Vagina (tissue), 2 donors: ENCODE measurements at places on chromosomes 5 and 9. TPM values are rescaled to one million over a fixed set of nuclear protein-coding genes. Genes with fewer than 3 reads are reported as not detected.
A peak's percentile ranks its signal among the peaks of the same experiment; 100 is the strongest.

DNA sequence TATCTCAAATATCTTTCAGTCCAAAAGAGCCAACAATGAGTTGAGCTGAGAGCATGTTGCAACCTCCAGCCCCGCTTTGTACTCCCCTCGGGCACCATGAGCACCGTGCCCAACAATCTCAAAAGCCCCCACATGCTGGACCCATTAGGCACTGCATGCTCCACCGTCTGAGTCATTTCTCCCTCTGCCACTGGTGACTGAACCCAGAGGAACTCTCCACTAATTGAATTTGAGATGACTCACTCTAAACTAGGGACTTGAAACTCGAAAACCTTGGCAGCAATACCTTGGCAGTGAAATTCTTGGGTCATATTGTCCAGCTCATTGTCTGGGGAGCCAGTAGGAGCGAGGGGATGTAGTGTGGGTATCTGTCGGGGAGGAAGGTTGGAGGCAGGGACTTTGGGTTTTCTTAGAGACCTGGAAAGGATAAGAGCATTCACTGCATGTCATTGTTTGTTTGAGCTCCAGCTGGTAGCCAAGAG, 49.9 kb upstream of the SLIT3 start:
- DNase-seq, result no peak

The ADRA1B gene
- 0.74 TPM for total RNA-seq

DNA sequence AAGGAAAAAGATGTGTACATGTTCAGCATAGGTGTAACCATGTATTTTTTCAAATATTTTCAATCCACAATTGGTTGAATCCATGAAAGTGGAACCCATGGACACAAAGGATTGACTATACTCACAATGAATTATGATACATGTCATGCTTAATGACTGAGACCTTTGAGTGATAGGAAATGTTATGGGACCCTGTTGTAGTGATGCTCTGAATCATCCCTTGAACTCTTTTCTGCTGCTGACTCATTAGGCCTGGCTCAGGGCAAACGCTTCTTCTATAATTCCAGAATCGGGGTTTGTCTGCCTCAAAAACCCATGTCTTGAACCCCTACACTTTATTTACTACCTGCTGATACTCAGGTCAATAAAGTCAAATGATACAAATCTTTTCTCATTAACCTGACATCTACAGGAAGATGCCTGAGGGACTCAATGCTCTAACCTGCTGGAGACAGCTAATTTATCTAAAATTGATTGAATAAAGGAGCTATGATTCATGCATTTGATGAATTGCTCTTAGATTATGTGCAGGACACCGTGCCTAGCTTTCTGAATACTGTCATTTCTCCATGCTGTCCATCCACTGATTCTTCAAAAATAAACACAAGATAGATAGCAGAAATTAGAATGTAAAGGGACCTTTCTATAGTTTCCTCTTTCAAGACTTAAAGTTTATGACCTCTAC, 260.1 kb downstream of the PRELID2 start:
- DNase-seq, result no peak

The PTCH1 gene
- 14.2 TPM for total RNA-seq

The UNC5A gene
- total RNA-seq, result not detected

GRCh38 chr9:81823672-81824554, 104.3 kb upstream of the SPATA31D4 start:
- DNase-seq, result no peak

- DNase-seq, result peak; percentile 83
Observed at GRCh38 chr9:129282272-129282671, 104.2 kb upstream of the IER5L start.

DNA sequence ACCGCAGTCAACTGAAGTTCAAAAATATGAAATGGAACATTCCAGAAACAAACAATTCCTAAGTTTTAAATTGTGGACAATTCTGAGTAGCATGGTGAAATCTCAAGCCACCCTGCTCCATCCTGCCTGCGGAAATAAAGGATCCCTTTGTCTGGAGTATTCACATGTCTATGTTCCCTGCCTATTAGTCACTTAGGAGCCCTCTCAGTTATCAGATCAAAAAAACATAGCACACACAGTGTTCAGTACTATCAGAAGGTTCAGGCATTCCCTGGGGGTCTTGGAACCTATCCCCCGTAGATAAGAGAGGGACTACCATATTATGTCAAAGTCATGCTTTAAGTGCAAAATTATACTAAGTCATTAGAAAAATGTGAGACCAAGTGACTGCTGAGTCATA, 300.8 kb downstream of the SEMA5A start:
- no peak for DNase-seq

- DNase-seq, result peak; percentile 65
Observed at GRCh38 chr5:78573318-78573717, 75.3 kb downstream of the LHFPL2 start.

- no peak for DNase-seq
Observed at GRCh38 chr5:102114525-102115069, 181.5 kb downstream of the SLCO4C1 start.

DNA sequence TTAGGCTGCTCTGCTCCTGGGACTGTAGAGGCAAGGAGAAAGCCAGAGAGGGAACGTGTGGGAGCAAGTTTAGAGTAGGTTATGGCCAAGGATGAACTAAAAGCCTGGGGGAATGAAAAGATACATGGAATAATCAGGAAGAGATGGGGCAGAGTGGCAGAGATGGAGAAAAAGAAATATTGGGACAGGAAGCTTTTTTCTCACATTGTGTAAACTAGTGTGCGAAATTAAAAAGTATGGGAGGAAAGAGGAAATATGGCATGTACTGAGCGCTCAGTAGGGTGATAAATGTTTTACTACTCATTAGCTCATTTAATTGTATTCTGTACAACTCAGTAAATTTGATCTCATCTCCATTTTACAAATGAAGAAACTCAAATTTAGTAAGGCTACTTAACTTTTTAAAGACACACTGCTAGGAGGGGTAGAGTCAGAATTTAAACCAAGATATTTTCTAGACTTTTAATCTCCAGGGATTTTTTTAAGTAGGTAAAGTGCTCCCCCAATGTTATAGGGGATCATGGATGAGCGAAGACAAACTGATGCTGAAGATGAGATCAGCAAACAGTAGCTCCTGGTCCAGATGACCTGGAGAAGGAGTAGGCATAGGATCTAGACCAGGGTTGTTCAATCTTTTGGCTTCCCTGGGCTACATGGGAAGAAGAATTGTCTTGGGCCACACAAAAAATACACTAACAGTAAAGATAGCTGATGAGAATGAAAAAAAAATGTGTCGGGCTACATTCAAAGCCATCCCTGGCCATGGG, 30.8 kb downstream of the ALDH1A1 start:
- no peak for DNase-seq

The OBP2B gene
- total RNA-seq, result not detected

The UTP15 gene
- total RNA-seq, result 20.9 TPM

DNA sequence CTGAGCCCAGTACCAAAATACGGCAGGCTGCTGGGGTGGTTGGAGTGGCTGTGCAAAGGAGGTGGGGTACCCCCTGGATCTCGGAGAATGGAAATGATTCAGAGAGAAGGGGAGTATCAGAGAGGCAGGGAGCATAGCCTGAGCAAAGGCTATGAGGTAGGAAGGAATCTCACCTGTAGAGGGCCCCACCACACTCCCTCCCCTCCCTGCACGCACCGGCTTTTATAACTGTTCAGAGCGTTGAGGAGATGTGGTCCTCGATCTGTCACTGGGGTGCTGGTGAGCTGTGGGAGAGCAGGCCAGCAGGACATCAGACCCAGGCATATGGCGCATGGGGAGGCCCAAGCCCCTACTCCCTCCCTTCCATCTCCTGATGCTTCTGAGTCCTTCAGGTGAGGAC, 13.2 kb downstream of the PHF19 start:
- DNase-seq, result no peak

GRCh38 chr9:74777136-74777879, 110.4 kb downstream of the TRPM6 start:
- no peak for DNase-seq

GRCh38 chr5:125778791-125779190, 644.4 kb upstream of the GRAMD2B start:
- no peak for DNase-seq

The PRR7 gene
- total RNA-seq, result 1.2 TPM

DNA sequence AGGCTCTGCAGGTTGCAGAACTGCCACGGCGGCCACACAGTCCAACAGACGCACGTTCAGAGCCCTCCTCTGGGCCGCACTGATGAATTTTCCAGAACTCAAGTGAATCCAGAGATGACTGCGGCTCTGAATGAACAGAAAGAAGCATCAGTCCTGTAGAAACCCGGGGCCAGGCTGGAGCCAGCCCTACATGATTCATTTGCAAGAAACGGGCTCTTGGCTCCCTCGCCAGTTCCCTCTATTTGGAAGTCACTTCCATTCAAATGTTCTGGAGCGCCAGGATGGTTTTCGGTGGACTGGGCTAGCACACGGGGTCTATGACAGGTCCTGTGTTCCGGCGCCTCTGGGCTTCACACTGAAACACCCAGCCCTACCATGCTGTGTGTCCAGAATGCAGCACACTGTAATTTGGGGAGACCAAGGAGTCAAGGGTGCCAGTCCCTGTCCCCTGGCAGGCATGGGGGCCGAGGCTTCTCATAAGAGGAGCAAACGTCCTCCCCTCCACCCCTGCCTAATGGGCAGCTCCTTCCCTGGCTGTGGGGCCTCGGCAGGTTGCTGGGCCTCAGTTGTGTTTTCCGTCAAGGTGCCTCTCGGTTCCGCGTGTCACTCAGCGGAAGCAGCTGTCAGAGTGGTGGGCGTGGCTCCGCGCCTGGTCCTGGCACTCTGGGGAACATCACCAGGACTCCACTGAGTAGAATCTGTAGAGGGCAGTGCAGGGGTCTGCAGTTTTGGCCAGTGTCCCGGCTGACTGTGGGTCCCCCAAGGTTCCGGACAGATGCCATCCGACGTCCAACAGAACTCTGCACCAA, 18.1 kb upstream of the COL5A1 start:
- DNase-seq, result no peak

GRCh38 chr5:96478983-96479382, 45.9 kb upstream of the PCSK1 start:
- DNase-seq, result no peak

DNA sequence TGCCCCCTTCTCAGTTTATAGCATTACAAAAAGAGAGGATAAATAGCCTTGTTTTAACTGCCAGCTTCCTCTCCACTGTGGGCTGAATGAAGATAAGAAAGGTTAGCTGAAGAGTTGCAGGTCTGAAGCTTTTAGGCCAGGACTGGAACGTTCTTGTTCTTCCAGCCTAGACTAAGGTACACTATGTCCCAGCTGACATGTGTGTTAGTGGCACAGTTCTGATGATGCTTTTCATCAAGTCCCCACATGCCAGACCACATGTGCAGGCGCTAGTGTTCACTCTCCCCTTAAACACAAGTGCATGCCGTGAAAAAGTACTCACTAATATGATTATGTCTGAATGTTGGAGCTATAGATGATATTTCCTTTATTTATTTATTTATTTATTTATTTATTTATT, 40.7 kb downstream of the STXBP1 start:
- DNase-seq, result no peak

The PTPA gene
- total RNA-seq, result 46.2 TPM

The KYAT1 gene
- total RNA-seq, result 11.0 TPM

GRCh38 chr9:104855807-104856206, 72.1 kb downstream of the ABCA1 start:
- no peak for DNase-seq
